ENCODE measurements at places on chromosomes 5 and 9.
A peak's percentile ranks its signal among the peaks of the same experiment; 100 is the strongest.

DNA sequence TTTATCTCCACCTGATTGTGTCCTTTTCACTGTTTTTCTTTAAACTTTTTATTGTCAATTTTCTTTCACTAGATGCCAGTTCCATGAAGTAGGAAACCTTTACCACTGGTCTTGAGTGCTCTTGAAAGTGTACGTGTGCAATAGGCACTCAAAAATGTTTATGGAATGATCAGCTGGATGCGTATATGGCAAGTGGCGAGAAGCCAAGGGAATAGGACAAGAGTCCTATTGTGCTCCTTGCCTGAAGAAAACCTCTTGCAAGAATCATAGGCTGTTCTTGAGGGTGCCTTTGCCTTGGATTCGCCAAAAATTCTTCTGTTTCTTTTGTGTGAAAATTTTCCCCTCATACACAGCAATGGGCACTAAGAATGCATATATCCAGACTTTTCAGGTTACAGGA is 97.7 kb downstream of the GHR start:
- DNase-seq = no peak

GRCh38 chr5:57097526-57097925 is 76.3 kb upstream of the GPBP1 start:
- DNase-seq = no peak

GRCh38 chr5:141672841-141673813 is 8.9 kb downstream of the ARAP3 start:
- no peak for DNase-seq

DNA sequence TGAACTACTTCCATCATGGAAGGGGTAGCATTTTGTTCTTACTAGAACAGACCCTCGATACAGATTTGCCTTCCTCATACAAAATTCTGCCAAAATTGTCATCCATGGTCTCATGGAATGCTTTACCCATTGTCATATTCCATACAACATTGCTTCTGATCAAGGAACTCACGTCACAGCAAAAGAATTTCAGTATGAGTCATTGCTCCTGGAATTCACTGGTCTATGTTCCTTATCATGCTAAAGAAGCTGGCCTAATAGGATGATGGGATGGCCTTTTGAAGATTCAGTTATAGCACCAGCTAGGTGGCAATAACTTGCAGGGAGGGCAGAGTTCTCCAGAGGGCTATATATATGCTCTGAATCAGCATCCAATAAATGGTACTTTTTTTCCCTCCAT is 18.2 kb upstream of the FNIP1 start:
- no peak for DNase-seq

GRCh38 chr5:14208071-14209021 is 65.2 kb downstream of the TRIO start:
- no peak for DNase-seq

DNA sequence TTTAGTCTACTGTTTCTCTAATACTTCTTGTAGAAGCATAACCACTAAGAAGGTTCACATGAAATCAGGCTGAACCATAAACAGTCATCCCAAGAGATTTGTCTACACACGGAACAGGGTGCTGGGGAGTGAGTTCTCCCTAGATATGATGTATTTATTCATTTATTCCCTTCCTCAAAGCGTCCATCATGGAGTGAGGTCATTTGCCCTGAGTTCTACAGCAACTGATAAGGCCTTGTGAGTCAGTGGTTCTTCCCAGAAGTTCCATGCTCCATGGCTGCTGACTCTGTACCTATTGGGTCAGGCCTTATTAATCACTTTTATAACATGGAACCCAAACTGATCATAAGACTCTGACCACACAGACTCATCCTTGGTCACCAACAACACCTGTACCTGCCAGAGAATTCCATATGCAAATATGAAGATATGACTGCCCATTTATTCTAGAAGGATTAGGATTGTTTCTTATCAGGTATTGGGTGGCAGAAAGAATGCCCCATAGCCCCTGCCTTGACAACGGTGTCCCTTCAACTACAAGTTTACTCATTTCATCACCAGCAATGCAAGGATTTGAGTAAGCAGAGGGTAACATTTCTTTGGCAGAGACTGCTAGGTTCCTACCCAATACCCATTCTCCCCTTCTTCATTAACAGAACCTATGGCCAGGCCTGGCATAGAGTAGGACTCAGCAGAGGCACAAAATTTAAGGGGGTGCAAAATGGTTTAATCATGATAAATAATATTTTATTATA is 118.1 kb downstream of the LHFPL2 start:
- DNase-seq = no peak

GRCh38 chr9:18824095-18824666 is 208.8 kb downstream of the SAXO1 start:
- no peak for DNase-seq

DNA sequence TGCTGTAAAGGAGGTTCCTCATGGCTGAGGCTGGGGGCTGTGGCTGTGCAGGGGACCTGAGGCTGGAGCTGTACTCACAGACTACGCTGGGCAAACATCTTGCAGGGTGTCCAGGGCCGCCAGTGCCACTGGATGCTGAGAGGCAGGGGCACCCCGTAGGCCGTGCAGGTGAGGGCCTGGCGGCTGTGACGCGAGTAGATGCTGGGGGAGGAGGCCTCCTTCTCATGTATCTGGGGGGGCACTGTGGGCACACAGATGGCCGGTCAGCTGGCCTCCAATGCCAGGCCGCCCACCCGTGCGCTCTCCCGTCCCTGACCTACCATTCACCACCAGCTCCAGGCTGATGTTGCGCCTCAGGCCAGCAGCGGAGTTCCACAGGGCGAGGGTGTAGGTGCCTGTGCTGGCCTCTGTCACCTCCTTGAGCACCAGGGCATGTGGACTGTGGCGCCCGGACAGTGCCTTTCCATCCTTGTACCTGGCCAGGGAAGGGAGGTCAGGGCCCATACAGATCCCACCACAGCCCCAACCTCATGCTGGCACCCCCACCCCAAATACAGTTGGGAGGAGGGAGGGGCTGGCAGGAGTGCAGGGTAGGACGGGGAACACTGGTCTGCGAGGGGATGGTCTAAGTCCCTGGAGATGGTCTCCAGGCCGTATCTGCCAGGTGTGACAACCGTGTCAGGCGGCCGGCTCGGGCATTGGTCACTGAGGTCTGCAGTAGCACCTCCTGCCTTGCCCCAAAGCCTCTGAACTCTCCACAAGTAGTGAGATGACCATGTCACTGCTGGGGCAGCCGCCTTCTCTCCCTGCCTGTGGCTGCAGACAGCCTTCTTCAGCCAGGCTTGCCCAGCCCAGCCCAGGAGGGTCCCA is 23.4 kb downstream of the FLT4 start:
- no peak for DNase-seq

DNA sequence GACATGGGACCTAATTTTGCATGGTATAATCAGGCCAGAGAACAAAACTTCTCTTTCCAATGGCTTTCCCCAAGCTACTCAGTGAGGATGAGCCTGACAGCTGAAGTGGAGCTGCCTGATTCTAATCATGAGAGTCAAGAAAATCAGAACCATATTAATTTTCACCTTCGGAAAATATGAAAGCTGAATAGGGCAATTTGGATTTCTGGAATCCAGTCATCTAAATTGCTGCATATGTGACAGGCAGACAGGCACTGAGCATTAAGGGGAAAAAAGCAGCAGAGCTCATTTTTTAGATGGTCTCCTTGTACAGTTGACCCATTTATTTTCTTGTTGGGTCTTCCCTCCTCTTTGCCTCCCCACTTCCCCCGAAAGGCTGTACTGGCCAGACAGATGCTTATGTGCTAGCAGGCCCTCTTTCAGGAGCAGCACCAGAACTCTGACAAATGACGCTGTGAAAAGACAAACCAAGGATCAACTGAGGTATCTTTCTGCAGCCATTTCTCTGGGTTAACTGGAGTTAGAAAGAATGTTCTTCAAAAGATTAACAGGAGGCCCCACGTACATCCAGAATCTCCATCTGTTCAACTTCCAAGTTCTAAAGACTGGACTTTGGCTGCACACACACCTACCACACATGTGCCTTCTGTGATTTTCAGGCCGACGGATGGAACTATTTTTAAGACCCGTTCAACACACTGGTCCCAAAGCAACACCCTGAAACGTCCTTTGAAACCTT is 175.2 kb downstream of the DCP2 start:
- no peak for DNase-seq

DNA sequence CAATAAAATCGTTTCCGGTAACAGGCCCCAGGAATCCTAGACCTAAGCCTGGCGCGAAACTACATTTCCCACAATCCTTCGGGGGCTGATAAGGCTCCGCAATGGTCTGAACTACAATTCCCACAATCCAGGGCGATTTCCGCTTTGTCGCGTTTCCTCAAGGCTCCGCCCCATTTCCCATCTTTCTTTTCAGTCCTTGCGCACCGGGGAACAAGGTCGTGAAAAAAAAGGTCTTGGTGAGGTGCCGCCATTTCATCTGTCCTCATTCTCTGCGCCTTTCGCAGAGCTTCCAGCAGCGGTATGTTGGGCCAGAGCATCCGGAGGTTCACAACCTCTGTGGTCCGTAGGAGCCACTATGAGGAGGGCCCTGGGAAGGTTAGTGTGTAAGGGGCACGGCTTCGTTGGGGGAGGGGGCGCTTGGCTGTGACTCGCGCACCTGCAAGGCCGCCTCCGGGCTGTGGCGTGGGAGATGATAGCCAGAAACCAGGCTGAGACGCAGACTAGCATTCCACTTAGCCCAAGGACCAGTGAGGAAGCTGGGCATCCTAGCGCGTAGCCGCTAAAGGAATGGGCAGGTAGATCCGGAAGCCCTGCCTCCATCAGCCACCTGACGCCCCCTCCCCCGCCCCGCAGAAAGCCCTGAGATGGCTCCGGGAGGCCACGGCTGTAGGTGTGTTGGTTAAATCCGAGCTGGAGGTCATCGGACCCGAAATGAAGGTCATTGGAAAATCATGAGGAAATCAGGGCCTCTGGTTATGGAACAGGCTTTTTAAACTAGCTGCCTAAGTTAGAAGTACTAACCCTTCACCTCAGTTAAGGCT is at the start of gene COX7C:
Gene COX7C (plus strand): TSS at position 186 of the 821 bp plus-strand sequence. CDS start 115 bp downstream, at position 301.
- peak; percentile 96 for DNase-seq

- no peak for DNase-seq
These were observed 576.7 kb upstream of the ZNF462 start for GRCh38 chr9:106286249-106286648.

DNA sequence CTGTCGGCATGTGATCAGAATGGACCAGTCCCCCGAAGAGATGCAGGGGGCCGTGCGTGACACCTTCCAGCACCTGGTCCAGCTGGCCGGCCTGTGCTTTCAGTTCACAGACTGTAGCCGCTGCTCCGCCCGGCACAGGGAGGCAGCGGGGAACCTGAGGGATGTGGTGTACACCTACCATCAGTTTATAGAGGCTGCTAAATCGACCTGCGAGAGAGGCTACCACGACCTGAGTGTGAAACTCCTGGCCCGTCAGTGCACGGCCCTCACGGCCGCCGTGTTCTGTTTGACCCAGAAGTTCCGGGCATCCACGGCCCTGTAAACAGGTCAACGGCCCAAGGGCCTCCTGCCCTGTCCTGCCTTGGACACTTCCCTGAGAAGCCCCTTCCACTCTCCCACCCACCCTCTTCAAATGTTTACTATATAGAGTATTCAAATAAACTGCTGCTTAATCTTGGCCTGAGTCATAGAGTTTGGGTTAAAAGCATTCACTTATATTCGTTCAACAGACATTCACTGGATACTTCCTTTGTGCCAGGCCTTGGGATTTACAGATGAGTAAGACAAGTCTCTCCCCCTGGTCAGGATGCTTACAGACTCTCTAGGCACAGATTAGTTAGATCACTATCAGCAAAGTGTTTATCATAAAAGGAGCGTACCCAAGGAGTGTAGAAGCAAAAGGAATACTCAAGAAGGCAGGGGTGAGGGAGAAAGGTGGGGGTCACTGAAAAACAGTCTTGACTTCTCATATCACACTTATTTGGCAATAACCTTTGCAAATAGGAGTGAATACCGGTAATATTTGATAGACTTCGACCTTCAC is 6.9 kb upstream of the TRMT10B start:
- DNase-seq = no peak

DNA sequence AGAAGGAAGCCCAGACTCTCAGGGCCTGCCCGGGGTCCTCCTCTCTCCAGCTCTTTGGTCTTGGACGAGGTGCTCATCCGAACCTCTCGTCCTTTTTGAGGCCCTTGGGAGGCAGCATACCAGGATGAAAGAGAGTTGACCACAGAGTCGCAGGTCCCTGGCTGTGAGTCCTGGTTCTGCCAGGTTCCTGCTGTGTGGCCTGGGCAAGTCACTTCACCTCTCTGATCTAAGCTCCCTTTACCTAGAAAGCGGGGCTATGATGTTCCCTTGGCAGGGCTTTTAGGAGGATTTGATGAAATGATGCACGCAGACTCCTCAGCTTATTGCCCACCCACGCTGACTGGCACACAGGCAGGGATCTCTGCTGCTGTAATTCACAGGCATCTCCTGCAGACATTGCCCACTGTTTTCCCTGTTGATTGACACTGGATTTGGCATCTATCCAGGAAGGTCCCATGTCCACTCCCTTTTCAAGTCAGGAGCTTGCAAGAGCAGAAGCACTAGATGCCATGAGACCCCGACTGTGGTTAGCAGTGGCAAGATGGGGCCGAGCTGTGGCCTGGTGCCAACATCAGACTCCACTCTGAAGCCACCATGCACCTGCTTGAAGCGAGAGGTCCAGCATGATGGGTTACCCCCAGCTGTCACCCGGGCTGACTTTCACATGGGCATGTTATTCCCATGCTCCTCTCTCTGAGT is 71.5 kb downstream of the MACROH2A1 start:
- no peak for DNase-seq

- DNase-seq = no peak
These were observed 145.7 kb upstream of the ARRDC3 start for GRCh38 chr5:91528831-91529230.

DNA sequence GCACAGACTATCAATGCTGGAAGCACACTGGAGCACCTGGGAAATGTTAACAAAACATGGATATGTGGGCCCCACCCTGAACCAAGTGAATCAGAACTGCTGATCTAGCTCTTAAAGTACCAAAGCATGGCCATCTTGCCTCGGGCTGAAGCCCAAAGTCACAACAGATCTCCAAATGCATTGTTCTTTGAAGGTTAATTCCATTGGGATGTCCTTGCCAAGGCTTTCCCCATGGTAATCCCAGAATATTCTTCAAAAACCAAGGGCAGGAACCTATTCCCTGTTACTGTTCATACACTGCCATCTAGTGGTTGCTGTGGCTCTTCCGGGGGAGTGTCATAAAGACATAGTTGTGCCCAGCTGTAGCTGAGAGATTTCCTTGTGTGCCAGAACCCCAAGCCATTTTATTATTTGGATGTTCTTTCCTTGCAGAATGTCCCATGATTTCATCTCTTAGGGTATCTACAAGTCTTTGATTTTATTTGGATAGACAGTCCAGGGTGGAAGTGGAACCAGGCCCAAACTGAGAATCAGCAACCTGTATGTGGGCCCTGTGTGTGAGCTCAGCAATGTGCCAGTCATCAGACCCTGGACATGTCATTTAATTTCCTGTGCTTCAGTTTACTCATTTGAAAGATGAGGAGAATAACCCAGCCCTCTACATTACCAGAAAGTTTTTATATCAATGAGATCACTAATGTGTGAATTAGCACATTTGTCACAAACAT is 290.0 kb downstream of the ACTL7B start:
- no peak for DNase-seq

Measured in CD4-positive, alpha-beta T cell treated with Interleukin-4 for 1 hour (primary cell).